ENCODE measurements at places on chromosomes 5 and 9. TPM values are rescaled to one million over a fixed set of nuclear protein-coding genes. Genes with fewer than 3 reads are reported as not detected.

Gene LCN6
- total RNA-seq: 18.4 TPM

DNA sequence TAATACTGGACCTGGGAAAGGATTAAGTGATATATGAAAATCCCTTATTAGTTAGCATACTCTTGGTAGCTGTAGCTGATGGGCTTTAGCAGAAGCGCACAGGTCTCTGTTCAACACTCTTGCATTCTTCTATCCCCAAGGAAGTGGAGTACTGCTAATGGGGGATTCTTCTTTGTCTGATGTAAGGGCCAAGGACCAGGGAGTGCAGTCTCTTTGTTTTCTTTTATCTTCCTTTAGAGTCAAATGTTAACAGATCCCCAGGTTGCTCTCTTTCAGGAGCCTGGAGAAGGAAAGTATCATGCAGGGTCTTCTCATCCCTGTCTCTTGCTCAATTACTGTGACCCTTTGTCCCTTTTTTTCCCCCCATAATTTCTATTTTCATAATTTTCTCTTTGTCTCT, 1146.9 kb upstream of the DMAC1 start:
- DNase-seq: no peak

DNA sequence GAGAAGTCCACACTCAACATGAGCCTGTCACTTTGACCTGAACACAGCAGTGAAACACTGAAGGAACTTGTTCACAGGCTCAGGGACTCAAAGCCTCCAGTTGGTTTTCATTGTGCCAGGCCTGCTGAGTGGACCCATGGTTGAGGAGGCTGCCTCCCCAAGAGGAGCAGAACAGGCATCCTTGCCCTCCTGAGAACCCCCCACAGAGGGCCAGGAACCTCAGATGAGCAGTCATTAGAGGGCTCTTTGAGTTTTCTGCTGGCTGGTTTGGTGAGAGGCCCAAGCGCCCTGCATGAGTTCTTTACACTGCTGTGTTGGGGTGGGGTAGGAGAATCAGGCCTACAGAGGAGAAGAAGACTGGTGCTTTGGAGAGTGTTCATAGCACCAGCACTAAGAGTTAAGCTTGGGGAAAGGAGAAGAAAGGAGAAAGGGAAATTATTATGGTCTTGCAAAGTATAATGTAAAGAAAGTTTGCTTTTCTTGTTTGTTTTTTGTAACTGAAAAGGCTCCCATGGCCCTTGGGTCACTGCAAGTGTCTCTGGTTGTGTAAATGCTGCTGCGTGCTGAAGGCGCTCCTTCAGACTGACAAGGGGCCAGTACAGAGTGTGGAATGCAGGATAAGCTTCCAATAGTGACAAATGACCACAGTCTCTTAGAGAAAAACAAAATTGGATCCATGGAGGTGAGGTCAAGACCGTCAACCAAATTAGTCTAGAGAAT, 100.2 kb downstream of the PDE8B start:
- DNase-seq: no peak

GRCh38 chr9:136952321-136952850, 313 bp downstream of the LCN12 start:
- DNase-seq: no peak

GRCh38 chr5:133222979-133223378, 171.2 kb downstream of the HSPA4 start:
- DNase-seq: no peak

- DNase-seq: no peak
Observed at GRCh38 chr5:122390694-122391093, 78.7 kb downstream of the SNCAIP start.

DNA sequence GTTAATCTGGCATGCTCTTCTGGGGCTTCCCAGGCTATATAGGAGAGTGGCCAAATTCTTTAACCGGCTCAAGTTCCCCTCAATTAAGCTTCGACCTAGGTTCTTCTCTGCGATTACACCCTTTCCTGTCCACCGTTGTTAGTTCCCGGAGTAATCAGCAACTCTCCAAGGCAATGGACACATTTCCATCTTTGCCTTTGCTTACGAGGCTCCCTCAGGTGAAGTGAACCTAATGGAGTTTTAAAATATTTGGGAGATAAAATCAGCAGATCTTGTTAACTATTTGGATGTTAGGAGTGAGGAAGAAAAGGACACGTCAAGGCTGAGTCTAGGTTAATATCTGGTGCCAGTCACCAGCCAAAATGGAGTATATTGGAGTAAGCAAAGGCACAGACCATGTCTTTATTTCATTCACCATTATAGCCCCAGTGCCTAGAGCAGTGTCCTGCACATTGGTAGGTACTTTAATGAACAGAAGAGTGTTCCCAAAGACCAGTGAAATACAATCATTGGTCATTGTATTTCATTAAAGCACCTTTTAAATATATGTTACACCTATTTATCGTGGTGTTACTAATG, 515 bp downstream of the UTP15 start:
- DNase-seq: no peak

- no peak for DNase-seq
Observed at GRCh38 chr5:58369513-58370190, 90.2 kb downstream of the PLK2 start.

- DNase-seq: no peak
Observed at GRCh38 chr5:98468188-98468869, 305.1 kb upstream of the RGMB start.

GRCh38 chr5:103849934-103850333, 287.3 kb upstream of the NUDT12 start:
- no peak for DNase-seq

Gene ZNF454
- total RNA-seq: 2.6 TPM

Gene SPATA6L
- 2.1 TPM for total RNA-seq

DNA sequence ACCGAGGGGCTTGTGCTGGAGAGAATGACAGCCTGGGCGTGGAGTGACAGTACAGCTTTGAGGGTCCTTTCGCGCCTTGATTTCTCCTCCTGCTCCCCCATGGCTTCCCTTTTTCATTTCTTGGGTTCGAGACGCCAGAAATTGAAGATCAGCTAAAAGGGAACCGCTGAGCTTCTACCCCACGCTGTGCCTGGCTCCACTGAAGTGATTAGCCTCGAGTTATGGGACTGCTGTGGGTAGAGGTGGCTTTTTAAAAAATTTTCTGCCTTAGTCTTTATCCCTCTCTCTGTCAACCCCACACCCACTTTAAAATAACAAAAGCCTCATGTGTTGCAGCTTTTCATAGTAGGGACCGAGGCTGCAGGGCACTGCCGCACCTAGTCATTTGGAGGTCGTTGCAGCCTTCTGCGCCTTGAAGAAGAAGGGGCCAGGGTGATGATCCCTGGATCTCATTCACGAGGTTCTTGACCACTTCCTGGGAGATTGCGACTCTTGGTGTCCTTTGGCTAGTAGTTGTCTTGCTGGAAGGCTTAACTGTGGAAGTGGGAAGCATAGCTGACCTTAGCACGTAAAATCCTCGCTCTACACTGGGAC, 603 bp downstream of the PPIP5K2 start:
- no peak for DNase-seq

- peak; percentile 66 for DNase-seq
Observed at GRCh38 chr9:116543731-116544400, 143.2 kb upstream of the TRIM32 start.

Gene PCDHGA6
- 7.7 TPM for total RNA-seq
